Tongue (tissue), 3 donors: ENCODE measurements at places on chromosomes 3 and 15. TPM values are rescaled to one million over a fixed set of nuclear protein-coding genes. Genes with fewer than 3 reads are reported as not detected.

The FRMD5 gene
- total RNA-seq, result 1.1 TPM

The GOLGA6D gene
- total RNA-seq, result not detected

The CGNL1 gene
- total RNA-seq, result 20.6 TPM

The MUC20 gene
- total RNA-seq, result 11.5 TPM

The HRG gene
- not detected for total RNA-seq

The UBA3 gene
- 75.3 TPM for total RNA-seq

The RBPMS2 gene
- 0.41 TPM for total RNA-seq

The SEMA3G gene
- total RNA-seq, result 14.0 TPM

- no peak for DNase-seq
Observed at GRCh38 chr15:75022783-75023180, 608 bp upstream of the PPCDC start.

- DNase-seq, result peak; percentile 42
Observed at GRCh38 chr3:113747283-113748046, 630 bp downstream of the ATP6V1A start.

DNA sequence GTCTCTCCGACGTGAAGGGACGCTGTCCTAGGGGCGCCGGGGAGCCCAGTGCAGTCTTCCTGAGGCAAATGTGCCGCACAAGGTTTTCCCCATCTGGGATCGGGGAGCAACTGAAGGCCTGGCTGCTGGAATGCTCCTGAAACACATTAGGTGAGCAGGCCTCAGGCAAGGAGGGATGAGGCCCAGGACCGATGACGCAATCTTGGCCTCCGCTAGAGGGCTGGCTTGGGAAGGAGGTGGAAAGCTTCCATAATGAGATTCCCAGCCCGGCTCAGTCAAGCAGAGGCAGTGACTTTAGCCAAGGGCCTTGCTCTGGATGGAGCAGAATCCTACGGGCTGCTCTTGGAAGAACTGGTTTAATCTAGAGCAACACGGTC, 50.8 kb downstream of the CPN2 start:
- peak; percentile 91 for DNase-seq

DNA sequence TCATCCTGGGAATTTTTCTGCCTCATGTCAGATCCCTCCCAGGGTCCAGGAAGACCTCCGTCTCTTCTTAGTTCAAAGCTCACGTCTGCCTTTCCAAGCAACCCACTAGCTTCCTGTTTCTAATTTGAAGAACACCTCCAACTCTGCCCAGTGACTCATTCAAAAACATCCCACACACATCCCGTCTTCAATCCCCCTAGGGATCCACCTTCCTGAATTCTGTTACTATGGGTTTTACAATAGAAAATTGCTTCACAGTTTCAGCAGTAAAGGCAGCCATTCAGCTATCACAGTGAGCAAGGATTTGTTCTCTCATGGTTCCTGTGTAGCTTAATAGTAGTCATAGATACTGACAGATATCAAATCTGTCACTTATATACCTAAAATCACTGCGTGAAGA, 308.3 kb upstream of the CCDC54 start:
- DNase-seq, result peak; percentile 21

GRCh38 chr3:99630815-99631214, 7.6 kb upstream of the COL8A1 start:
- no peak for DNase-seq

DNA sequence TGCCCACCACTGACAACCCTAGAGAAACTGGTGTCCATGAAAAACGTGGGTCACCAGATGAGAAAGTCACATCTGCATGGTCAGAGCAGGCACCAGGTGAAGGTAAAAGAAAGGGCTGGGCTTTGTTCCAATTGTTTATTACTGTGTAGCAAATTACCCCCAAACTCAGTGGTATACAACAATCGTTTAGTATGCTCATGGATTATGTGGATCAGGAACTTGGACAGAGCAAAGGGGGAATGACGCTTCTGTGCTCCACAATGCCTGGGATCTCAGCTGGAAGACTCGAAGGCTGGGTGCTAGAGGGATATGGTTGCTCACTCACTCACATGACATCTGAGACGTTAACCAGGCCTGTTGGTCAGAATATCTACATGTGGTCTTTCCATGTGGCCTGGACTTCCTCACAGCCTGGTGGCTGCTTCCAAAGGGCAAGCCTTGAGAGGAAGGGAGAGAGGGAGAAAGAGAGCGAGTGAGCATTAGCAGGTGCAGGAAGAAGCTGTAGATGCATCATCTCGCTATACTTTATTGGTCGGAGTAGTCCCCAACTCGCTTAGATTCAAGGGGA, 44.9 kb downstream of the LPP start:
- DNase-seq, result peak; percentile 66

- DNase-seq, result no peak
Observed at GRCh38 chr3:120028271-120029047, 65.8 kb downstream of the GSK3B start.

DNA sequence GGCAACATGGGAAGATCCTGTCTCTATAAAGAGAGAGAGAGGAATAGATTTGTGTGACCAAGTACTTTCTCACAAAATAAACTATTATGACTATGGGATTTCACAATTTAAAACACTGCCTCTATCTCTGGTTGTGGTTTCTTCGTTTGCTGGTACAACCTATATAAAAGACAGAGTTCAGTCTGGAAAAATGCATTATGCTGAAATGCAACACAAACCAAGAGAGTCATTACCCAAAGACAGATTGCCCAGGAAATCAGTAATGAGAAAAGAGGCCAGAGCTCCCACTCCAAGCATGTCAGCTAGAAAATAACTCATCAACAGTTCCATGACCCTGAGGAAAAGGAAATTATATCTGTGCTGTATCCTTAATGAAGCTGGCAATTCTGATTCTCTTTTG, 23.2 kb downstream of the GPR176 start:
- DNase-seq, result no peak

DNA sequence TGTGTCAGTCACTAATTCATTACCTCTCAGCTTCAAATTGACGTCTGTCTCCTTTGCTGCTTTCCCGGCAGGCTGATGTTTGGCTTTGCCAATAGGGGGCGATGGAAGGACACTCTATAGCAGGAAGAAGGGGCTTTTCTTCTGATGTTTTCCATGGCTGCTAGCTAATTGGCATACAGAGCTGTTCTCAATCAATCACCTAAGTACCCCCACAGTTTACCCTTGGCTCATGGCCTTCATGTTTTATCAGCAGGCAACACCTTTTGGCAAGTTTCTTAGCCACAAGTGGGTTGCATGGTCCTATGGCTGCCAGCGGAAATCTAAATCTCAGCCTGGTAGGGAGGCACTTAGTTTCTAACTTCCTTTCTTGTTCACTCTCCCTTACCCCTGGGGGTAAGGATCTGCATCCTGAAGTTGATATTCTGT, 45.0 kb downstream of the ESYT3 start:
- peak; percentile 50 for DNase-seq

DNA sequence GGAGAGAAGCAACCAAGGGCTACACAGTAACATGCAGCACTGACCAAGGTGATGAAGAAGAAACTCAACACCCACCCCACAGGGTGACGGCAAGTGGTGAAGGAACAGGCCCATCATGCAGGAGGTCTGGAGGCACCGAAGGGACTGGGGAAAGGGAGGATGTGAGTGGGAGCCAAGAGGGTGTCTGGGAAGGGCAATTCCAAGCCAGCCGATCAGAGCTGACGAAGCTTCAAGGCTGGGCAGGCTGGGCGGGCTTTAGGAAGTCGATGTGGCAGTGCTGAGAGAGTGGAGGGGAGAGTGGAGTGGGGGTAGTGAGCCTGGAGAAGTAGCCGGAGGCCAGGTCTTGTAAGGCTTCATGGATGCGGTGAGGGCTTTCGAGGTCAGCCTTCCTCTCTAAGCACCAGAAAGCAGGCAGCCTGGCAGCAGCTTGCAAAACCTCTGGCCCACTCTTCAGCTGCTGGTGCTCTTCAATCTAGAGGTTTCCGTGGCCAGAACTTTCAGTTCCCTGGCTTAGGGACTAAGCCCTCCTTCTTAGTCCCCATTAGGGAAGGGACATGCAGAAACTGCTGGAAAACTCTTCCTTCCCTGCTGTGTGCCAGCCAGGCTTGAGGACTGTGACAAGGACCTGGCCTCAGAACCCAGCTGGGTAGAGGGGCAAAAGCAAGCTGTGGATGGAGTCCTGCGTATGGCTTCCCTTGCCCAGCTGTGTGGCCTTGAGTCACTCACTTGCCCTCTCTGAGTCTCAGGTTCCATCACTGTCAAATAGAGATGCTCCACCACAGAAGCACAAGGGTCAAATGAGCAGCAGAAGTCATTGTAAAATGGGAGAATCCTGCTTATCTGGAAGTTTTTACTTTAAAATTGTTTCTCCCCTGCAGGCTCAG, 72.1 kb downstream of the TLE3 start:
- peak; percentile 93 for DNase-seq

GRCh38 chr3:195129644-195130492, 141.1 kb downstream of the XXYLT1 start:
- no peak for DNase-seq

GRCh38 chr3:148319161-148319915, 378.4 kb upstream of the AGTR1 start:
- DNase-seq, result peak; percentile 5

DNA sequence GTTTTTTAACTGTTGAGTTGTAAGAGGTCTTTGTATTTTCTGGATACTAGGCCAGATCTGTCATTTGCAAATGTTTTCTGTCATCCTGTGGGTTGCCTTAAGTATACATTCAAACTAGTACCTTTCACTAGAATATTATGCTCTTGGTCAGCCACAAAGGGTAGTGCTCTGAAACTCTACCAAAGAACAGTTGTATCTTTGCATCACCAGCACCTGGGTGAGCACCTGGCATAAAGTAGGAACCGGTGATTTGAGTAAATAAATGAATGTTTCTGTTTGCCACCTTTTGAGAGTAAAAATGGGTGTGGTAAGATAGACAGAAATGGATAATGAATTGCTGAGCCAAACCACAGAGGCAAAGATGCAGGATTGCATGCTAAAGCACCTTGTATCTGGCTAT, 98.7 kb downstream of the SLCO3A1 start:
- DNase-seq, result no peak

DNA sequence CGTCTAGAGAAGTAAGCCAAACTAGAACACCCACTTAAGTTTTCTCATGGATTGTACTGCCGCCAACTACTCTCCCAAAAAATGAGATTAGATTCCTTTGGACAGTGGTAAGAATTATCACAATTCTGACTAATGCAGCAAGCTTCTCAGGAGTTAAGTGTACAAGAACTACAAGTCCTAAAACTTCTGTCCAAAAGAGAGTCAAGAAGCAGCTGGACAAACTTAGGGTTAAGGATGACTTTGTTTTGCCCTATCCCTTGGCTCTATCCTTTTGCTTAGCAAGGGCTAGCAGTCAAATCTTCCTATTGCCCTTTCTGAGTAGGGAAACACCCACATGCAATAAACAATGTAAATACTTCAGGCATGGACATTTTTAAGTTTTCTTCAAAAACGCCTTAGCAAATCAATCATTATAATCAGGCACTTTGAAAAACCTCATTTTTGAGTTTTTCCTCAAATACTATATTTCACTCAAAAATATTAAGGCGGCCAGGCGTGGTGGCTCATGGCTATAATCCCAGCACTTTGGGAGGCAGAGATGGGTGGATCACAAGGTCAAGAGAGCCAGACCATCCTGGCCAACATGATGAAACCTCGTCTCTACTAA, 19.5 kb downstream of the RAF1 start:
- DNase-seq, result no peak

- no peak for DNase-seq
Observed at GRCh38 chr3:194496217-194496919, 9.6 kb upstream of the ATP13A3 start.

DNA sequence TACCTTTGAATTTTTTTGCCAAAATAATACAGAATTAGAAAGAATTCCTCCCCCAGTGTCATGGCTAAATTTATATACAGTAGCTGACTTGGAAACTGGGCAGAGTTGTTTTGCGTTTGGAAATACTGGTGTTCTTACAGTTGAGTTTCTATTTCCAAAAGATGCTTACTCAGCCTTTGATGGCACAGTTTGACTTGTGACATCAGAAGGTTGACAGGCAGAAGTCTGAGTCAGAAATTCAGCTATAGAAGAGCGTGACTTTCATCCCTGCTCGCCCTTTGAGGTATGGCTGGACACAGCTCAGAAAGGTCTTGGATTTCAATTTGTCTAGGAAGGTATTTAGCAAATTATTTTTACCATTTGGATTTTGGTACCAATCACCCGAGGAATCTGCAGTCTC, 175.8 kb downstream of the VGLL4 start:
- DNase-seq, result no peak

DNA sequence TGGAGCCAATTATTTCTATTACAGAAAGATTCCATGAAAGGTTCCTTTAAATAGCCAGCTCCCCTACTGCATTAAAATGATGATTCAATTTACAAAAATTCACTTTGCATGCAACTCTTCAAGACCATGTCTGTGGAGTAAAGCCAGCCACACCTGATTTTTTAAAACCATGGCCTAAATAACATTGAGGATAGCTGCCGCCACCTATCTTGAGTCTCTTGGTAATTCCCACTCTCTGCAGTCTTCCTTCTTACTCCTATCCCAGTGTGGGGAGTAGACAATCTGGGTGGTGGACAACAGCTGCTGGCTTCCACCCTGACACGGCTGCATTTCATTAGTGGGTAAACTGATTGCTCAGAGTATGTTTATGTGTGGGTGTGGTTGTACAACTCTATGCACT, 10.7 kb downstream of the LRTM1 start:
- no peak for DNase-seq

GRCh38 chr3:182327196-182327681, 466.1 kb upstream of the ATP11B start:
- peak; percentile 54 for DNase-seq

DNA sequence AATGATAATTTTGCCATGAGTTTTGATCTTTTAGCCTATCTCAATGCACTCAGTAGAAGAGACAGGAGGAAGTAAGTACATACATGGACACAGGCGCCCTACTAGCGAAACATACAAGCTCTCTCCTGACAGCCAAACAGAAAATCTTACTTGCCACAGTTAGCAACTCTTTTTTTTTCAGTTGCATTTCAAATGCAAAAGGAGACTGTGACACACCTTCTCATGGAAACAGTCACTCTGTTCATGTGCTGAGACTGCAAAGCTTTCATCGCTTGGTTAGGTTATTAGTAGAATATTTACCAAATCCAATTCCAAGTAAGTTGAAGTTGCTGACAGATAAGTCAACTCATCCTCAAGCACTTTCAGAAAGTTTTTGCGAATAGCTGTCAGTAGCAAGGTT, 223.3 kb downstream of the FOXP1 start:
- no peak for DNase-seq
